Suprapubic skin (tissue), 4 donors: ENCODE measurements at places on chromosomes 3 and 15. TPM values are rescaled to one million over a fixed set of nuclear protein-coding genes. Genes with fewer than 3 reads are reported as not detected.
A peak's percentile ranks its signal among the peaks of the same experiment; 100 is the strongest.

IGF2BP2 gene
- 7.9 TPM for total RNA-seq

SLC25A20 gene
- 14.5 TPM for total RNA-seq

PLA2G4F gene
- 311 TPM for total RNA-seq

DNA sequence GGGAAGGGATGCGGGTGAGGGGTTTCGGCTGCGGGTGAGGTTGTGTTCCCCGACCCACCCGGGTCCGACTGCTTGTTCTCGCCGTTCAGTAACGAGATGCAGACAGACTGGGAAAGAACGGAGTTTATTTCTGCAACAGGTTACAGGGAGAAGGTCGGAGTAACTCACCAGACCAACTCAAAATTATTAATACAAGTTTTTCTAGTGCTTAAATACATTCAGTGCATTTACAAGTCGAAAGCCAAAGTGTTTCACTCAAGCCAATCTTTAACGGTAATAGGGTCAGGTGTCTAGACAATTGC, 492 bp upstream of the HIGD1A start:
- H3K27ac ChIP-seq: peak overlapping the region; percentile 97
- peaks cover 35% of the 10 kb centered on the region for H3K4me1 ChIP-seq
- H3K4me3 ChIP-seq: peak overlapping the region; percentile 86
- no peaks in the 10 kb centered on the region for H3K27me3 ChIP-seq

DNA sequence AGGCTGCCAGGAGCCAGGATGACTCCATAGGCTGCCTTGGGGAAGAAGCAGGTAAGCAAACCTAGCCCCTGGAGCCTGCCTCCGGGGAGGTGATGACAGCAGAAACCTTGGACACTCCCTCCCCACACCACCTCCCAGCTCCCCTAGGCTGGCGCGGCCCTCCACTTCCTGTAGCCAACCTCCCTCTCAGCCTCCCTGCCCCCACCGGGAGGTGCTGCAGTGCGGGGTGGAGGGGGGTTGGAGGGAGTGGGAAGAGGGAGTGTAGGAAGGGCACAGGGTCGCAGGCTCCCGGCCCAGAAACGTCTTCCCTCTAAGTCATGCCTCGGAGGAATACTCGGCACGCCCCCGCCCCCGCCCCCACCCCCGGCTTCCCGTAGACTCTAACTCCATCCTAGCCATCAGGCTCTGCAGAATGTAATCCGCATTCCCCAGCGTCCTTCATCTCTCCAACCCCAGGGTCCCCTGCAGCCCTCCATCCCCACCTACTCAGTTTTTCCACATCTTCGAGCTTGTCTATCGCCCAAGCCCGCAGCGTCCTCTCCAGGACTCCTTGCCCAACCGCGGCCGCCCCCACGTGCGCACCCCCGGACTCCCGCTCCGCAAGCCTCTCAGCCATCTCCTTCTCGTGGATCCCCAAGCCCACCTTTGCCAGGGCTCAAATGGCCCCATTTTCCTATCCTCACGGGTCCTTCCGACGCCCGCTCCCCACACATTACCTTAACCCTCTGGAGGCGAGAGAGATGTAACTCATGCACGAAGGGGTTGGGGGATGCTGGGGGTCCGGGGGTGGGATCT, 528 bp downstream of the LPCAT4 start:
- peaks cover 4% of the 10 kb centered on the region for H3K36me3 ChIP-seq
- peak overlapping the region; percentile 91 for H3K4me3 ChIP-seq
- DNase-seq: no peak

GRCh38 chr3:73538486-73538885, 86.3 kb downstream of the PDZRN3 start:
- no peak overlapping the region for H3K4me3 ChIP-seq
- no peak for DNase-seq
- no peaks in the 10 kb centered on the region for H3K27me3 ChIP-seq

GRCh38 chr3:158696618-158697017, 24.2 kb upstream of the LXN start:
- H3K4me1 ChIP-seq: peaks cover 4% of the 10 kb centered on the region
- H3K4me3 ChIP-seq: no peak overlapping the region
- no peak for DNase-seq
- no peak overlapping the region for H3K27ac ChIP-seq
- no peaks in the 10 kb centered on the region for H3K27me3 ChIP-seq

DNA sequence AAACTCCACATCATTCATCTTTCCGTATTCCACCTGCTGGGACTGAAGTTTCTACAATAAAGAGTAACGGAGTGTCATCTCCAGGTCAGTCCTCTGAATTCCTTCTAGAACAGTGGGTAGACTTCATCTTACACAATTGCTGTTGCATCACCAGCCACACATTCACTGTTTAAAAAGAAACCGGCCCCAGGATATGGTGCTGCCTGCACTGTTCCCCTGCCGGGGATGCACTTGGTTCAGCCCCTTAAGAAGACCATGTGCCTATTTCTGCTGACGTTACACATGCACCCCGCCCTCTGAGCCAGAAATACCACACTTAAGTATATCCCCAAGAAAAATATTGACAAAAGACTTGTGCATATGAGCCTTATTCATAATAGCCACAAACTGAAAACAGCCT, 233.4 kb downstream of the FEZF2 start:
- no peaks in the 10 kb centered on the region for H3K4me1 ChIP-seq
- H3K36me3 ChIP-seq: no peaks in the 10 kb centered on the region
- H3K27ac ChIP-seq: no peak overlapping the region
- H3K4me3 ChIP-seq: no peak overlapping the region
